Activated naive CD4-positive, alpha-beta T cell treated with anti-CD3 and anti-CD28 coated beads for 36 hours (primary cell): ENCODE measurements at places on chromosomes 6 and 20. TPM values are rescaled to one million over a fixed set of nuclear protein-coding genes. Genes with fewer than 3 reads are reported as not detected.

DNA sequence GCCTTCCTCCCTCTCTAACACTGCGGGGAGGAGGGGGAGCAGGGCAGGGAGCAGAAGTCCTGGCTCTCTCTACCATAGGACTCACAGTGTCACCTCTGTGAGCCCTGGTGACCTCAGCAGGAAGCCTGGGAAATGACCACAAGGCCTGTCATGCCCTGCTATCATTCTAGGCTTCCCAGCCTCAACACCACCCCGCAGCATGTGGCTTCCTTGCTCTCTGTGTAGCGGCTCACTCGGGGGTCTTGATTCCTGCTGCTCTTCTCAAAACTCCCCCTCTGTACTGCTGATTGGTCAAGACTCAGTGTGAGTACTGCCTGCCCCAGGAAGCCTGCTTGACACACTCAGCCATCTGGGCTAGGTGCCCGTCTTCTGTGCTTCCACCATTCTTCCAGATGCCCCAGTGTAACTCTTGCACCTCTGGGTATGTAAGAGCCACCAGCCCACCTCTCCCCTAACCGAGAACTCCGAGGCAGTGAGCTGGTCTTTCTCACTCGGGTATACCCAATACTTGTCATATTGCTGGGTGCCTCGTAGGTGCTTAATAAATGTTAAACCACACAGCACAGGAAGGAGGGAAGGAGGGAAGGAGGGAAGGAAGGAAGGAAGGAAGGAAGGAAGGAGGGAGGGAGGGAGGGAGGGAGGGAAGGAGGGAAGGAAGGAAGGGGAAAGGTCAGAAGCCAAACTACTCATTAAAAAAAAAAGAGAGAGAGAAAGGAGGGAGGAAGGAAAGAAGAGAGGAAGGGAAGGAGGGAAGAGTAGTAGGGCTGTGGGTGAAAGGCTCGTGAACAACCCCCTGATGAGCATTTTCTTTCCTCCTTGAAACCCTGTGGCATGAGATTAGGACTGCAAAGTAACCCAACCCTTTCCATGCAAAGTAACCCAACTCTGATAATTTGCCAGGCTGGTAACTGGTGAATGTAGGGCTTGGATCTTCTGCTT, 5.0 kb downstream of the MDFI start:
- DNase-seq: no peak

- no peak for DNase-seq
These were observed 432.6 kb downstream of the MMUT start for GRCh38 chr6:49030251-49031020.

GRCh38 chr20:50251992-50252511, 61.4 kb downstream of the CEBPB start:
- DNase-seq: no peak

HDGFL1 gene
- not detected for total RNA-seq

SLC16A10 gene
- 8.1 TPM for total RNA-seq
